ENCODE measurements at places on chromosomes 4 and X. TPM values are rescaled to one million over a fixed set of nuclear protein-coding genes. Genes with fewer than 3 reads are reported as not detected.

Gene LUZP4
- total RNA-seq, result not detected

Gene TEX11
- not detected for total RNA-seq

Gene MAGEA2
- total RNA-seq, result not detected

Gene CFAP47
- total RNA-seq, result not detected

Gene USP17L18
- not detected for total RNA-seq

Gene IL9R
- total RNA-seq, result not detected
